ENCODE measurements at places on chromosomes 1 and 21.

GRCh38 chr1:227869279-227869842 is 53.9 kb downstream of the PRSS38 start:
- no peak for DNase-seq

DNA sequence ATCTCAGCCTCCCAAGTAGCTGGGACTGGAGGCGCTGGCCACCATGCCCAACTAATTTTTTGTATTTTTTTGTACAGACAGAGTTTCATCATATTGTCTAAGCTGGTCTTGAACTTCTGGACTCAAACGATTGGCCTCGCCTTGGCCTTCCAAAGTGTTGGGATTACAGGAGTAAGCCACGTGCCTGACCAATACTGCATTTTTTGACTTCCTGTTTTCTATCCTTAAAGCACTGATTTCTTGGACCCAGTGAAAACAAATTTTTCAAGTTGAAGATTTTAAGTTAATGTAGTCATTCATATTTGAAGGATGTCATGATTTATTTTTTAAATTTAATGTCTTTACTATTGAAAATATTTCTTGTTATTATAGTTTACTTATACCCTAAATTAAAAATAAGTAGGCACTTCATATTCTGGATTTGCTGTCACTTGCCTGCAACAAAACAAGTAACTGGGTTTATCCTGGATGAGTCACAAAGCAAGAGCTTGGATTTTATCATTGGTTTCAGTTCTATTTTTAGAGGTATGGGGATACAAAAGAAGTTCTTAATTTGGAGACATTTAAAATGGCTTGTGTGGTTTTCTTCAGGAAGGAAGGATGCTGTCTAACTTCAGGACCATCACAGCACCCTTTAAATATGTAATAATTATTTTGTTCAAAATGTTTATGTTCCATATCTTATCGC is 2.2 kb upstream of the VPS45 start:
- DNase-seq: no peak

- no peak for DNase-seq
Observed at GRCh38 chr1:99474350-99474893, 171.5 kb upstream of the PALMD start.

DNA sequence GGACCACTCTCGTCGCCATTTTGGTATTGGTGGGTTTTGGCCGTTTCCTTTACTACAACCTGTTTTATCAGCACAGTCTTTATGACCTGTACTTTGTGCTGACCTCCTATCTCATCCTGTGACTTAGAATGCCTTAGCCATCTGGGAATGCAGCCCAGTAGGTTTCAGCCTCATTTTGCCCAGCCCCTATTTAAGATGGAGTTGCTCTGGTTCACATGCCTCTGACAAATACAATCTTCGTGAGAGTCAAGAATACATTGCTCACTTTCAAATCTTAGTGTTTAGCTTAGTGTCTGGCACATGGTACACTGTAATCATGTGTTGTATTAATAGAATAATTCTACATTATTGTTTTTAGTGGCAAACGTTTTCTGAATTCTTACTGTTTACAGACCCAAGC is 88.9 kb downstream of the BACH1 start:
- no peak for DNase-seq

DNA sequence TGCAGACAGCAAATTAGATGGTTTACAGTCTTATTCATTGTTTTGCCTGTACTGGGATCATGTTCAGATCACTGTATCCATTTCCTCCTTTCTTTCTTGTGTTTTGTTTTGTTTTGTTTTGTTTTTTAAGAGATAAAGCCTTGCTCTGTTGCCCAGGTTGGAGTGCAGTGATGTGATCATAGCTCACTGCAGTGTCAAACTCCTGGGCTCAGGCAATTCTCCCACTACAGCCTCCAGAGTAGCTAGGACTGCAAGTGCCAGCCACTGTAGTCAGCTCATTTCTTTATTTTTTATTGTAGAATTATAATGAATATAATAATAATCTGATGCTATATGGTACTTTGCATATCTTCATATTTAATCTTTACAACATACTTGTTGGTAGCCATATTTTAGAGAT is 403.7 kb upstream of the B3GALT2 start:
- no peak for DNase-seq

DNA sequence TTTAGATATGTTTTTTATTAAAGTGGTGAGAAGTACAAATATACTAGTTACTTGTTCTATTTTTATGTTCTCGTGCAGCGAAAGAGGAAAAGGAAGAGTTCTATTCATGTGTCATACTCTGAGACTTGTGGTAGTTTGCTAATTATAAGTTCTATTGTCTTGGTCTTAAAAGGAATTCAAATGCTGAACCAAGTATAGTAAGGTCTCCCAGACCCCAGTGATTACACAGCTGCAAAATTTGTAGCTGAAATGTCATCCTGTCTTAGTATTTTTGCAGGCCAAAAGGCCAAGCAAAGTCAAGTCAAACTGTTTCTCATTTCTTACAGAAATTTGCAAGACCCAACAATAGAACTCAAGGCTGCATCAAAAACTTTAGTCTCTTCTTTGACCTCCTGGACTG is 268.7 kb downstream of the CHRM3 start:
- DNase-seq: no peak

DNA sequence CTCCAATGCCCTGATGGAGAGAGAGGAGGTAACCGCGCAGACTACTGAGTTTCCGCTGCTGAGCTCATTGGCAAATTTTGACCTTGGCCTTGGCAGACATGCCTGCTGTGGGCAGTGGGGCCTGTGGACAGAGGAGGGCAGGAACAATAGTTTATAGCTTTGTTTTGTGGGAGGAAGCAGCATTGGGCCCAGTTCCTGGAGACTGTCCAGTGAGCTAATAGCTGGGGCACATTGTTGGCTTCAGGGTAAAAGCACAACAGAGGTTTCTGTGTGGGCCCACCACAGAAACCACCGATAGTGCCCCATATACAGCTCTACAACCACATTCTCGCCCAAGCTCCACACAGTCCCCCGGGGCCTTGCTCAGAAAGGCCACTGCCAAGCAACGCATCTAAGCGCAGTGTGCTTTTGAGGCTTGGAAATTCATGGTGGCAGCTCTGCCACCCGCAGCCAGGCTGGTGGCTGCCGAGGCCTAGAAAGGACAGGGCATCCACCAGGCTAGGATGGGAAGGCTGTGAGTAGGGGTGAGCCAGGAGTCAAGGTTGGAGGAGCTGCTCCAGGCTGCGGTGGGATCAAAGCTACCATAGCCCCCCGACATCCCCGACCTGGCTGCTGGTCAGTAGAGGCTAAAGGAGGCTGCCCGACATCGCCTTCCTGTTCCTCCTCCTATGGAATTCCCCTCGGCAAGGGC is 43.2 kb downstream of the NEK2 start:
- DNase-seq: no peak

- DNase-seq: no peak
Observed at GRCh38 chr1:99250728-99251127, 13.6 kb upstream of the PLPPR4 start.

DNA sequence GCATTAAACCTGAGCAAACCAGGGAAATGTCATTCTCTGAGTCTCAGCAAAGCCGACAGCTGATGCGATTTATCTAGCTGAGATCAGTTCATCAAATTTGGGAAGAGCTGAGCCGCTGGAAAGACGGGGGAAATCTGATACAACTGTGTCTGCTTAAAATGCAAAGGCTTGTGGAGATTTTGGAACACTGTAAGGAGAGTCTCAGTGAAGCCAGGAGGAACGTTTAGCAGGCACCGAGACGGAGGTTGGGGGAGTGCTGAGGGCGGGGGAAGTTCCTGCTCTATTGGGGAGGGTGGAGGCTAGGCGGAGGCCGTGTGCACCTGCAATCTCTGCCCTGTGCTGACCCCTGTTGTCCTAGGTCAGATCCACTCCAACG is 143.2 kb upstream of the CSF3R start:
- DNase-seq: no peak

GRCh38 chr1:91850708-91851107 is 35.2 kb downstream of the TGFBR3 start:
- no peak for DNase-seq

DNA sequence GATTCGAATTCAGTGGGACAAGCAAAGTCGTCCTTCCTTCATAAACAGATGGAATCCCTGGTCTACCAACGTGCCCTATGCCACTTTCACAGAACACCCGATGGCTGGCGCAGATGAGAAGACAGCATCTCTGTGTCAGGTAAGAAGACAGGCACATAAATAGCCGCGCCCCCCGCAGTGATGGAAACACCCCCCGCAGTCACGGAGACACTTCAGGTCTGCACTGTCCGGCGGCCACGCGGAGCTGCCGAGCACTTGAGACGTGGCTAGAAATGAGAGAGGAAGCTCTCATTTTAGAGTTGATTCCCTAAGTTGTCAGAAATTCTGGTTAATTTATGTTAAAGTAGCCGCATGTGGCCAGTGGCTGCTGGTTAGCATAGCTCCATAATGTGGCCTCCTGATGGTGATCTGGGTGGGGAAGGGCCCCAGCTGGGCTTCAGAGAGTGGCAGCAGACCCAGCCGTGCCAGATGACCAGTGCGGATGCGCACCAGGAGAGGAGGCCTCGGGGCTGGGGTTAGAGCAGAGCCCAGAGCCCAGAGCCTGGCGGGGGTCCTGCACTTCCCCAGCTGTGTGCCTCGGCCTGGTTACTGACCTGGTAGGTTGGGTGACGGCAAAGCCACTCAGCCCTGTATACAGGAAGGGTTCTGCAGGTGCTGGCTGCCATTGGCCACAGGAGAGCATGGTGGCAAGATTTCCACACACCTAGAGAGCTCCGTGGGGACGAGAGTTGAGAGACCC is 2.9 kb downstream of the TPRG1L start:
- no peak for DNase-seq

GRCh38 chr1:182589520-182589919 is 464 bp upstream of the RNASEL start:
- DNase-seq: peak; percentile 26

Measured in coronary artery (tissue), 2 donors.